ENCODE measurements at places on chromosomes 1 and 21. TPM values are rescaled to one million over a fixed set of nuclear protein-coding genes. Genes with fewer than 3 reads are reported as not detected.
A peak's percentile ranks its signal among the peaks of the same experiment; 100 is the strongest.

DNA sequence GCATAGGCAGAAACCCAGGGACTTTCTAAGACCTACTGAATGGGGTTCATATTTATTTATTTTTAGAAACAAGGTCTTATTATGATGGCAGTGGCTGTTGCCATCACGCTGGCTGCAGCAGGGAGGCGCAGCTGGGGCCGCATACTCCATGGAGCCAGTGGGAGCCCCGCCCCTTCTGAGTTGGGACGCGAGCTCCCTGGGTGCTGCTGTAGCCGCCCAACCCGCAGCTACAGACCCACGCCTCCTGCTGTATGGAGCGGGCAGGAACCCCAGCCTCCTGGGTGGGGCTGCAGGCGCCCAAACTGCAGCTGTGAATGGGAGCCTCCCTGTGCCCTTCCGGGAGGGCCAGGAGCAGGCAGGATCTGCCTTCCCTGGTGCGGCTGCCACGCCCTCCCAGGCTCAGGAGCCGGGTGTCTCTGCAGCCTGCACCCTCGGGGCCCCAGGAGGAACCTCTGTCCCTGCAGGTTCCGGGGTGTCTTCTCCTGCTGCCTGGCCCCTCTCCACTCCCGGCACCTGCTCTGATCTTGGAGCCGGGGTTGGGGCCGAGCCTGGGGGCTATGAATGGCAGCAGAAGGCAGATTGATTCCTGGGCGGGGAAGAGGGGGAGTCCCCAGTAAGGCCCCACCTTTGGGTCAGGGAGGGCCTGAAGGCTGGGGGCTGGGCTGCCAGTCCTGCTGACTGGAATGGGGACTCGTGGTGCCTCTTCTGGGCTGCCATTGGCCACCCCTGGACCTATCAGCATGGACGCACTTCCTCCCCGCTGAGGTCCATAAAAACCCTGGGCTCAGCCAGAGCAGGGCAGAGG, 66.5 kb upstream of the LRRN2 start:
- no peak for DNase-seq

DNA sequence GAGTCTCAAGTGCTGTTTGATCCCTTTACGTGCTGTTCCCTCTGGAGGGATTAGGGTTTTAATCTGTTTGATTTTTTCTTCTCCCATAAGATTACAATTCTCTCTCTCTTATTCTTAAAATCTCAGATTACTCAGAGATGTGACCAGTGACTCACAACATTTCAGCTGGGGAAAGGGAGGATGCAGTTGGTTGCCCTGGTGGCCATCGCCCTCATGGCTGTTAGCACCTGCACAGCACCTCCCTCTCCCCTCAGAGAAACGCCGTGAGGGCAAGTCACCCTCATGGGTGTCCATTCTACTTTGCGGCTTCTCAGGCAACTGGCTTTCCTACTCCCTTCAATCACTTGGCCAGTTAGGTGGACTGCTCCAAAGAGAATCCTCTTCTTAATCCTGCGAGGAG, 42.4 kb upstream of the KCNA3 start:
- DNase-seq = no peak

GRCh38 chr1:185495898-185496297, 178.9 kb upstream of the IVNS1ABP start:
- DNase-seq = no peak

- DNase-seq = no peak
Measured at GRCh38 chr1:228190778-228191177, 17.1 kb upstream of the OBSCN start.

DNA sequence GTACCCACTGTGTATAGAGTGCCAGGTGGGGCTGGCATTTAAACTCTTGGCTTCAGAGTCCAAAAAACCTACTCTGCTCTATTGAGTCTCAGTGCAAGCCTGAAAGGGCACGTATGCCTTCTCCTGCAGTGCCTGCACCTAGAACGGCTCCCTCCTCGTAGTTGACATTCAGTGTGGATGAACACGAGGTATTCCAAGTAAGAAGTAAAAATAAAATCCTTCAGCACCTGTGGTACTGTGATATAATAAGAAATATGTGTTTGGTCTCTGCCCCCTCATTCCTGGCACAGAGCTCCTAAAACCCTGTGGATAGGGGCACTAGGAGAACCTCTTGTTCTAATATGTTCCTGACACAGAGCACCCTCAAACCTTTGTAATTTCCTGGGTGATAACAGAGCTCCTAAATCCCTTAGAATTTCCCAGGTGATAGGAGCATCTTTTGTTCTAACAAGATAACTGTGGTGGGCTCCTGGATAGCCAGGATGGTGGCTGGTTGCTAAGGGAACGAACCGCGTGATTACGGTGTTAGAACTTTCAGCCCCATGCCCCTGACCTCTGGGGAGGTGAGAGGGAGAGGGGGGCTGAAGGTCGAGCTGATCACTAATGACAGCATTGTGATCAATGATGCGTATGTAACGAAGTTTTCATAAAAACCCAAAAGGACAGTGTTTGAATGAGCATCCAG, 16.8 kb downstream of the UCK2 start:
- no peak for DNase-seq

DNA sequence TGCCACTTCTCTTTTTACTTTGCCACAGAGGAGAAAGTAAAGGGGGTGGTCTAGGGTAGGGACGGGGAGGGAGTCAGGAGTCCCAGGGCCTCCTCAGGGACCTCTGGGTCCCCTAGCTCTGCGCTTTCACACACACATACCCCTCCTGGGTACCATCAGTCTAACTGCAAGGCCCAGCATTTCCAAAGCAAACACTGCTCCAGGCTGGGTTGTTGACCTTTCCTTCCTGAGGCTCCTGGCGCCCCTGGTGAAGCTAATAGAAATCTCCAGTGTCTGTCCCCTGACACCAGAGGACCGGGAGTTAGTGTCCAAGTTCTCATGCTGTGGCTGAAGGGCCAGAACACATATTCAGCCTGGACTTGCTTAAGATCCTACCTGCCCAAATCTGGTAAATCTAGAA, 3.9 kb downstream of the TMEM63A start:
- no peak for DNase-seq

DNA sequence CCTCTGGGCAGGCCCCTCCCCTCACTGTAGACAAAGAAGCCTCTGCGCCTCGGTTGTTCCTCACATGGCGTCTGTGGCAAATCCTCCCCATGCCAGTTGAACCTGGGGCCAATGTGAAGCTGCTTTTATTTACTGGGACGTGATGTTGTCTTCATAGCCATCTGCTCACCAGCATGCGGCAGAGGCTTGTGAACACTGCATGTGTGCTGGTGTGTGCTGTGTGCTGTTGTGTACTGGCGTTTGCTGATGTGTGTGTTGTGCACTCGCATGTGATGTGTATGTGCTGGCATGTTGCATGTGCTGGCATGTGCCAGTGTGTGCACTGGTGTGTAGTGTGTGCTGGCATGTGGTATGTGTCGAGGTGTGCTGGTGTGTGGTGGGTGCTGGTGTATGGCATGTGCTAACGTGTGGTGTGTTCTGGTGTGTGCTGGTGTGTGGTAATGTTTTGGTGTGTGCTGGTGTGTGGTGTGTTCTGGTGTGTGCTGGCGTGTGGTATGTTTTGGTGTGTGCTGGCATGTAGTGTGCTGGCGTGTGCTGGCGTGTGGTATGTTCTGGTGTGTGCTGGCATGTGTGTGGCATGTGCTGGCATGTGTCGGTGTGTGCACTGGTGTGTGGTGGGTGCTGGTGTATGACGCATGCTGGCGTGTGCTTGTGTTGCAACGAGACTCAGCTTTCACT, 37.2 kb upstream of the TRAPPC10 start:
- no peak for DNase-seq

DNA sequence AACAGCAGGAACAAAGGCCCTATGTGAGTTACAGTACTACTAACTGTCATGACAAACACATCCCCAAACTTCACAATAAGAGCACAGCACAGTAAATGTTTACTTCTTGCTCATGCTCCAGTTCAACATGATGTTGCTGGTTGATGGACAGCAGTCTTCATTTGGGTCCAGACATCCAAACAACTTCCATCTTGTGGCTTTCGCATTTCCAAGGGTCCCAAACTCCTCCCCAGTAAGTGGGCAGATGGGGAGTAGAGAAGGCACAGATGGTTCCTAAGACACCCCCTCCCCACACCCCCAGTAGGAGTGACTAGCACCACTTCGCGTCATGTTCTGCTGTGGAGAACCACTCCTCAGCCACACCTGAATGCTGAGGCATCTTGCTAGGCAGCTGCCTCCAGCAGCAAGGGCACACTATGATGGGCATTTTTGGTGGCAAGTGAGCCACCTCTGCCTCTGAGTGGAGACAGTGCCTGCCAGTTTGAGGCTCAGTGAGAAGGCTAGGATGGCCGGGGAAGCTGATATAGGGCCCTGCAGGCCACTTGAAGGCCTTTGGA, 32.7 kb upstream of the CD2 start:
- DNase-seq = no peak

GRCh38 chr1:234820597-234820996, 210.6 kb upstream of the IRF2BP2 start:
- no peak for DNase-seq

DNA sequence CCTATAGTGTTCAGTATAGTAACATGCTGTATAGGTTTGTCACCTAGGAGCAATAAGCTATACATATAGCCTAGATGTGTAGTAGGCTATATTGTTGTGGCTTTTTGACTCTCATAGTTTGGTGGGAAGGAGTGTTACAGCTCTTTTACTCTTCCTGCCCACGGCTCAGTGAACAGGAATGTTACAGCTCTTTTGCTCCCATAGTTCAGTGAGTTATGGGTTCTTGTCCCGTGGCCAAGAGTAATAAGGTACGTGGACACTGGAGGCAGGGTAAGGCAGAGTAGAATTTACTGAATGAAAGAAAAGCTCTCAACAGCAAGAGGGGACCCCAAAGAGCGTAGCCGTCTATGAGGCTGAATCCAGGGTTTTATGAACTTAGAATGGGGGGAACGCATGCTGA, 734.3 kb downstream of the ADGRL2 start:
- DNase-seq = no peak

- no peak for DNase-seq
Measured at GRCh38 chr1:214532070-214532469, 19.3 kb downstream of the PTPN14 start.

DNA sequence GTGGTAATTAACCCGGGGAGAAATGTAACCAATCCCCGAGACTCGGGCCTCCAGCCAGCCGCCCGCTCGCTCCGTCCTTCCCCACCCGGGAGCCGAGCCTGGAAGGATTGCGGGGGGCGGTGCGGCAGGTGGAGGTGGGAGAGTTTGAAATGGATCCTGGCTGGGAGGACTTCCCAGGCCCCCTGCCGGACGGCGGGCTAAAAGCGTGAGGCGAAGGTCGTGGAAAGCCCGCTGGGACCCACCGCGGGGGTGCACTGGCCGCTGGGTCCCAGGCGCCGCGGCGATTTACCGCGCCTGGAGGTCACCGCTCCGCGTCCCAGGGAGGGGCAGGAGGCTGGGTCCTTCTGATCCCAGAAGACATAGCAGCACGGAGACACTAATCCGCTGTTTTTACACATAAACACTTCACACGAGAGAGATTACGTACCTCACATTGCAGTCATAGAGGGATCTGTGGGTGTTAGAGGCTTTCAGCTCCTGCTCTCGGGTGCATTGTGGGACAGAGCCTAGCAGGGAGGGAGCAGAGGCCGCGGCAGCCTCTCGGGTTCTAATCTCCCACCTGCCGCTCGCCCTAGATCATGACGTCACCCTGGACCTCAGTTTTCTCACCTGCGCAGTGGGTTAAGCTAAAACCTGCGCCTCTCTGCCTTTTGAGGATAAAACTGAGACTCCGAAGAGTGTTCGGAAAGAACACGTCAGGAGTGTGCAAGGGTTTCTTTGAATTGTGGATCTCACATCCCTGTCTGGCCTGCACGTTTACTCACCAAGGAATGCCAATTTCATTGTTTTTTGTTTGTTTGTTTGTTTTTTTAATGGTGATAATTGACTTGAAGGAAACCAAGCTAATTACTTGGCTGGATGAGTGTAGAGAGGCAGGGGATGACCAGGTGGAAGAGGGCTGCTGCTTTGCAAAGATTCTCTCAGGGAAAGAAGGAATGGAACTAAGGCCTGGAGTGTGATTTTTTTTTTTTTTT, 17.1 kb upstream of the TMEM9 start:
- peak; percentile 85 for DNase-seq

DNA sequence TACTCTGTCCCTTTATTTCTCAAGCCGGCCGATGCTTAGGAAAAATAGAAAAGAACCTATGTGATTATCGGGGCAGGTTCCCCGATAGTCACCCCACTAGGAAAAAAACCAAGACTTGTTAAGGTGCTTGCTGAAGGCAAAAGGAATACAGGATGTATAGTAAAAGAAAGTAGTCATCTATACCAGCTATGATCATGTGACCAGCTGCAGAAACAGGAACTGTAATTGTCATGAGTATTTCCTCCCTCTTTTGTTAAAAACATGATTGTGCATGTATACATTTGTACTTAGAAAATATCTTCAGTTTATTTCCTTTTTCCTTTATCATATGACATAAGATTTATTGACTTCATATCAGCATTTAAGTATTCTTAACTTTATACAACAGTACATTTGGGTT, 30.5 kb downstream of the PIGK start:
- DNase-seq = no peak

The ADAMTS4 gene
- 1.6 TPM for polyA plus RNA-seq

The SPRR2F gene
- not detected for polyA plus RNA-seq

The OR2T2 gene
- not detected for polyA plus RNA-seq

The RNU1-4 gene
- polyA plus RNA-seq = 2.5 TPM

The DIRAS3 gene
- 3.2 TPM for polyA plus RNA-seq

The ODR4 gene
- polyA plus RNA-seq = 29.5 TPM

Measured in left lung (tissue), 14 donors.